ENCODE measurements at places on chromosomes 2 and 18.

GRCh38 chr2:204005940-204006721 lies 69.6 kb downstream of the ICOS start:
- no peak for DNase-seq

DNA sequence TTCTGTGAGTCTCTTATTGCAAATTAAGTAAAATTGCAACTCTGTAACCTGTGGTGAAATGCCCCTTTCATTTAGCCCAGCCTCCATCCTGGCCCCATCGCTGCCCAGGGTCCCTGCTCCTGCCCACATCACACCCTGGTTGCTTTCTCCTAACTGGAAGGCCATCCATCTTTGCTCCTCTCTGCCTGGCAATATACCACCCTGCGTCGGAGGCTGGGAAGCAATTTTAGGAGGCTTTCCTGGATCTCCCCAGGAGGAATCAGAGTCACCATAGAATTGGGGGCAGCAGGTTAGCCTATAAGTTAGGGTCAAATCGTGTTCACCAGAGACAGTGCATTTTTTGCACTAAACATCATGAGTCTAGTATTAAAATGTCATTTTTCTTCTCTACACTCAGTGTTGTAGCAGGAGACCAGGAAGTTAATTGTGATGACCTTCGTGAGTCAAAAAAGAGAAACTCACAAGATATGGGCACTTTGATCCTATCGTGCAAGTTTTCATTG lies 14.5 kb upstream of the TXNDC2 start:
- no peak for DNase-seq

DNA sequence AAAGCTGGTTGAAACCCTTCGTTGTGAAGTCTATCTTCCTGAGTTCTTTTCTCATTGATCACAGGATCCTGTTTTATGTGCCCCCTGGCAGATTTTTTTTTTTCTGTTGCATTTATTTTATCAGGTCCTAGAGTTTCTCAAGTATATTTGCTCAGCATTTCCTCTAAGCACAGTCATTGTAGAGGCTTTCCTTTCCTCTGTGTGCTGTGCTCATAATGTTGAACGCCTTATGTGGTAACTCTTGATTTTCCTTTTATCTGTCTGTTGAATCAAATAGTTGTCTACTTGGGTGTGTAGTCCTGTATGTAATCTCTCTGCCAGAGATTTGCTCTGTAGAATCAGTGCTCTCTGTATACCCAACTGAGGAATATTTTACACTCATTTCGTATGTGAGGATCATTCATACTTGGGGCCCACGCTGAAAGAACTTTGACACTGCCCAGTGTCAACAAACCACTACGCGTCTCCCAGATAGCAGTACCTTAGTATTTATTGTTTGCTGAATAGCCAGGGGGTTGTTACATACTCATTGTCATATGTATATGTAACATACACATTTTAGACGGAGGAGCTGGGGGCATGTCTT lies 118.2 kb downstream of the CTNNA2 start:
- no peak for DNase-seq

DNA sequence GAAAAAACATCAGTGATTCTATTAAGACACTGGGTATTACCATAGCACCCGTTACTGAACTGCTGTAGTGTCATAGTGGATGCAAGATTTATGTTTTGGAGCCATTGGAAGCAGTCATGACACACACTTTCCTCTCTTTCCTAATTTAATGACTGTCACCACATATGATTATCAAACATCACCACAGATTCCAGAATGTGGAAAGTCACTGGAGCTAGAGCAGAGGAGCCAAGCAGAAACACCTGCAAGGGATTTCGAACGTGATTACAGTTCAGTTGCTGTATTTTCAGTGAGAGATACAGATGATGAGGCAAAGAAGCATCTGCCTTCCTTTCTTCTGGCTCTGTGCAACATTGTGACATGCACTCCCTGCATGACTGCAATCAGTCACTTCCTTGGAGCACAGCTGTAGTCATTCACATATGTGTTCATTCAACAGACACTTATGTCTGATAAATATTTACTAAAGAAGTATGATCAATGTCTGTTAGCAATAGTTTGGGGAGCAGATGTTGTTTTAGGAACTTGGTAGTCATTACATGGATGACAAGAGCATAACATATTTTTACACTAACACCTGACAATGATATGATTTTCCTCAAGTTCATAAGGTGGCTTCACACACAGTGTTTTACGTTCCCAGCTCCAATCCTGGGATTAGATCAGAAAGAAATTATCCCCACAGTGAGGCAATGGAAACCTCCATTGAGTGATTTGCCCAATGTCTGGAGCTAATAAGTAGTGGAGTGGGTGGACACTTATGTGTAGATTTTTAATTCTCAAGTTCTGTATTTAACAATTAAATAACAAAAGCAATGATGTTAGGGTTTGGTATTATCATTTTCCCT lies 416.6 kb downstream of the PLCL1 start:
- DNase-seq: no peak

DNA sequence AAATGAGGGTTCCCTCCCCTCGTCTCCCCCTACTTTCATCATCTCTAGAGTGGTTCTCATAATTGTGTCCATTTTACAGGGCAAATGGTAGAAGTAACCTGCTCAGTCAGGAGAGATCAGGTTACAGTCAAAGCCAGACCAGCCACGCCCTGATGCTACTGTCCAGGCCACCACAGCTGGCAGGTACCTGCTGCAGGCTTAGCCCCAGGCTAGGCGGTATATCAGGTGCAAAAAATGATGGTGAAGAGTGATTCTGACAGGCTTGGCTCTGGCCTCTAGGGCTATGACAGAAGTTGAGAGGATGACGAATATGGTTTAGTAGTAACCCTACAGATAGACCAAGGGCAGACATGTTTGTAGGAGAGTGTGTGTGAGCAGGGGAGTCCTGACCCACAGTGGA lies 67.1 kb downstream of the HAUS1 start:
- no peak for DNase-seq

- DNase-seq: no peak
Measured at GRCh38 chr2:227325839-227326195, 766 bp downstream of the MFF start.

GRCh38 chr2:48709096-48710034 lies 46.2 kb downstream of the LHCGR start:
- no peak for DNase-seq

DNA sequence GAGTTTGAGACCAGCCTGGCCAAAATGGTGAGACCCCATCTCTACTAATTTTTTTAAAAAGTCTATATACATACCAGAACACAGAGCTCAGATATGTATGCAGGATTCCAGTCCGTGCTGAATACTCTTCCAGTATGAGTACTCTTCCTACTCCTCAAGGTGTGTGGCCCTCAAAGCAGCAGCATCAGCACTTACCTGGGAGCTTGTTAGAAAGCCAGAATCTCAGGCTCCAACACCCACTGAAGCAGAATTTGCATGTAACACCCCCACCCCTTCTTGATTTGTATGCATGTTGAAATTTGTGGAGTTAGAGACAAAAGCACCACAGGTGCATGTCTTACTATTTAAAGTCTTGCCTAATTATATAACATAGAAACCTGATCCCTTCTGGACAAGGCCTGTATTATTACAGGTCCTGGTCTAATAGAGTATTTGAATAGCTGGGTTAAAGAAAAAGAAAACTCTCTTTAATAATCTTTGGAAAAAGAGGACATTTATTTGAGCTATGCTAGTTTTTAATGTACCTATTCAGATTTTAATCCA lies 50.3 kb upstream of the NFE2L2 start:
- DNase-seq: no peak

Measured in stimulated activated CD8-positive, alpha-beta memory T cell treated with anti-CD3 and anti-CD28 coated beads, Interleukin-4, amount 100 ng/mL, for 24 hours (primary cell).